ENCODE measurements at places on chromosomes 6 and 20. TPM values are rescaled to one million over a fixed set of nuclear protein-coding genes. Genes with fewer than 3 reads are reported as not detected.

MTFR2 gene
- total RNA-seq = 1.2 TPM

NHLRC1 gene
- 0.74 TPM for total RNA-seq

SNAP25 gene
- total RNA-seq = 5.6 TPM

ANKRD66 gene
- not detected for total RNA-seq

GRCh38 chr6:157194643-157195042 lies 128.7 kb downstream of the TMEM242 start:
- no peak for DNase-seq

DNA sequence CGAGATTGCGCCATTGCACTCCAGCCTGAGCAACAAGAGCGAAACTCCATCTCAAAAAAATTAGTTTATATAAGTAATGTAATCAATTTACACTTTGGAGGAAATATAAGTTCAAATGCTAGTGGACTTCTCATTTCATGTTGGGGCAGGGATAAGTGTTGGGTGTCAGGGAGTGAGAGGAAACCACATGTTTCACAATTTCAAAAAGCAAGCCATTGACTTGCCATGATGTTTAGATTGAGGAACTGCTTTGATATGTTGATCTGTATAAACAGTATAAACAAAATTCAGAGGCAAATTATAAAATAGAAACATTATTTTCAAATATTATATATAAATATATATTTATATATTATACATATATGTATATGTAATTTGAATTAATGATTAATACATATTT lies 42.7 kb downstream of the FILIP1 start:
- DNase-seq = no peak

- DNase-seq = no peak
Measured at GRCh38 chr6:38789256-38789655, 74.1 kb downstream of the DNAH8 start.

DNA sequence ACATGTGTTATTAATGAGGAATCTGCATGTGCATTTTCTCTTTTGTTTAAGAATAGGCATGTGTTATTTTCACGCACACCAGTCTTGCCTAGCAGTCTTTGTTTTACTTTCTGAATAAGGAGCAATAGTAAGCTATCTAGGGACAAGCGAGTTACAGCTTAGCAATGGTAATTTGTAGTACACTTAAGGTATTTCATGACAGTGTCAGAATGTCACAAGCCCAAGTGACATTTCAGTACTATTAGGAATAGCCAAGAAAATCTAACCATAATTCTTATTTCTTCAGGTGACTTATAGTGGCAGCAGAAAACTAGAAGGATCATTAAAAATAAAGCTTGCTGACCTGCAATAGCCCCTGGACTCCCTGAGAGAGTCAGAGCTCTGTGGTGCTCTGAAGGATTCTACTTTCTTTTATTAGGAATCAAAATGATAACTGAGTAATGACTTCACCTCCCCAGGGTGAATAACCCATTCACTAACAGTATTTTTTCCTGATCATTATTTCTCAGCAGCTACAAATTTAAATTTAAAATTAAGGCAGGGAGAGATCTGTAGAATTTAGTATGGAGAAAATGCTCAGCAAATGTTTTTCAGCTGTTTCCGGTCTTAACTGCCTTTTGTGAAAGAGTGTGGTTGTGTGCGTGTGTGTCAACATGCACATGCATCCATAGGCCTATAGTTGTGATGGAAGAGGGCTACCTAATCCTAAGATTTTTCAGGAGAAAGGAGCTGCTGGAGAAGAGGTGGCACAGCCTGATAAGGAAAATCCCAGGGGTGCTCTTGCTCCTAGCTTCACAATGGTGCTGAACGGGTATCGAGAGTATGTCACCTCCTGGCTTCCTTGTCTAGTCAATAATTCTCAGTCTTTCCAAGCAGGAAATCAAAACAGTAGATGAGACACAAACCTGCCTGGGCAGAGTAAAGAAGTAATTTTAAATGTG lies 90.0 kb upstream of the BEND3 start:
- DNase-seq = no peak

GRCh38 chr6:37493661-37493995 lies 6.1 kb downstream of the CCDC167 start:
- no peak for DNase-seq

DNA sequence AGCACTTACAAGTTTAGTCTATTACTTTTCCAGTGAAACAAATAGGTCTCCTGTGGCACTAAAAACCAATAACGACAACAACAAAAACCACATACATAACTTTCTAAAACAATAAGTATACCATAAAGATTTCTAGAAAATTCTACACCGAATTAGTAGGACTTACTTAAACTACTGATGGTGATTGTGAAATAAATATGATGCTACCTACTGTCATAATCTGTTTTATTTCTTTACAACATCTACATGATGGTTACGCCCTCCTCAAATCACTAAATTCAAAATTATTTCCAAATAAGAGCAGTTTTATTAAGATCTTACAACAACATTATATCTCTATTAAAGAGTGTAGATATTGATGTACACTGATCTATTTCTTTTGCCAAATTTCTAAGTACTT lies 147.0 kb downstream of the DST start:
- DNase-seq = no peak

DNA sequence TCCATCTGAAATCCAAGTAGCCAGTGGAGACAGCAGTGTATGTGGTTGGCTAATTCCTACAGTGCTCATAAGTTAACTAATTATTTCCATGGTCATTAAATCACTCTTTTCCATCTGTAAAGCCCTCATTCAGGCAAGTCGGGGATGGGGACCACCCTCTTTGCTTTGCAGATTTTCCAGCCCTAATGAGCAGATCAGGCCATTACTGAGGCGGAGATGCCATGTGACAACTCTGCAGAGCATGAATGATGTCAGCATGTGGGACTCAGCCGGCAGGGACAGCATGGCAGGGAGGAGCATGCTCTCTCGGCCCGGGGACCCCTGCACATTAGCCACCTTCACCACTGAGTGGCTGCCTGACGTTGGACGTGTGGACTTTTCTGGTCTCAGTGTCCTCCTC lies 623.3 kb upstream of the CDH4 start:
- no peak for DNase-seq

DNA sequence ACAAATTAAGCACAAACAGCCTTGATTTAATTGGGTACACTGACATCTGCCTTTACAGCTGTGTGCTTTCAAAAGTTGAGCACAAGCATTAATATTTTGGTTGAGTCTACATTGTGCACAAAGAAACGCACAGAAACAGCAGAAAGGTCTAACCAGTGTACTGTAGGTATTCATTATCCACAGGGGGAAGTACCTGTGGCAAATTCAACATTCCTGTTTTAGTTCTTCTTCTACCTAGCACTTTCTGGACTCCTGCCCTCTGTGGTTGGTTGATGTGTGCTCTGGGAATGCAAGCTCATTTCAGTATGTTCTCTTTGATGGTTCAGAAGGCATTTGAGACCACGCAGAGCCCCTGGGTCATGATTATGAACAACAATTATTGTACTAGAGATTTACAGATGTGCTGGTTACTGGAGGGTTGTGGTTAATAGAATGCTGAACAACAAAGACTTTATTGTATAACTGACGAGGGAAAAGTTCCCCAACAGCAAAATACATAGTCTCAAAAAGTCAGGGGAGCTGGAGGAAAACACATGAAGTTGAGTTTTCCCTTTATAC lies 26.6 kb upstream of the DAAM2 start:
- no peak for DNase-seq

GRCh38 chr6:163814494-163815364 lies 400.2 kb downstream of the QKI start:
- no peak for DNase-seq

DNA sequence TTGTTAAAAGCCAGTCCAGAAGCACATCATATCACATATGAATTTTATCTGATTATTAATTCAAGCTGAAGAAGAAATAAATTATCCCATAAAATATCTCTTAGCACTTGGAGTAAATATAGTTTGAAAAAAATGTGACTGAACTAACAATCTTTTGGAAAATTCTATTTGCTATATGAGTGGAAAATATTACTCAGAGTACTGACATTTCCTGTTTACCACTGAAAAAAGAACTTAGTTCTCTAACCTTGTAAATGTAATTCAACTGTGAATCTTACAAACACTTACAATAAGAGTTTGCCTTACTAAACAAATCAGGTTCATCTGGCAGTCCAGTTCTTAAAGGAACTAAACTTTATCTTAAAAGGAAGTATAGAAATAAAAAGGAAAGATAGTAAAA lies 44.2 kb downstream of the MOXD1 start:
- DNase-seq = no peak

- no peak for DNase-seq
Measured at GRCh38 chr6:73369563-73369962, at the start of gene OOEP. OOEP (minus strand) TSS chr6:73369897; CDS start chr6:73369792, 105 bp downstream.

DNA sequence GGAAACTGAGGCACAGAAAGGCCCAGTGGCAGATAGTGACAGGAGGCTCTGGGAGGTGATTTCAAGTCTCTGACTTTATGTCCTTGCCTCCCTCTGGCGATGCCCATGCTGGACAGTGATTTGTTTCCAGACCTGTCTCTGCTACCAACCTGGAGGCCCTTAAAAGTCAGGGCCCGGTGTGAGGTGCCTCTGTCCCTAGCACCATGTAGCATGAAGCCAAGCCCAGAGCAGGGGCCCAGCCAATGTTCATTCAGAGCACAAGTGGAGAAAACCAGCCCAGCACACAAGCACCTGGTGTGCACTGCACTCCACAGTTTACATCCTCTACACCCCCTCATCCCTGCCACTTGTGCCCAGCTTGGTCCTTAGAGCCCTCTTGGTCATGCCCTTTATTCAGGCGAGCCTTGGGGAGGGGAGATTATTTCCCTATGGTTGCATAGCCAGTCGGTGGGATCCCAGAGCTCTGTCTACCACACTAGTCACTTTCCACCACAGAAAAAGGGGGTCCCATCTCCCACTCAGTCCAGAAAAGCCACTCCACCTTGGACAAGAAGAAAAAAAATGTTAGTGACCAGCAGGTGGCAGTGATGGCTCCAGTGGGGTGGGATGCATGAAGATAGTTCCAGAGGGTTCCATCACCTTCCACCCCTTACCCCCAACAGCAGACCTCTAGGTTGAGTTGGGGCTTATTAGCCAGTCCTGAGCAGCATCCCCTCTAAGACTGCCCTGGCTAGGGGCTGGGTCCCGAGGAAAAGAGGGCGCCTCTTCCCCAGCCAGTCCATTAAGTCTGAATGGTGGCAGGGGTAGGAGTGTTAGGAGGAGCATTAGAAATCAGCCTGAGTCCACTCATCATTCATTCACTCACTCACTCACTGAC lies 30.9 kb downstream of the KIAA1755 start:
- no peak for DNase-seq

DNA sequence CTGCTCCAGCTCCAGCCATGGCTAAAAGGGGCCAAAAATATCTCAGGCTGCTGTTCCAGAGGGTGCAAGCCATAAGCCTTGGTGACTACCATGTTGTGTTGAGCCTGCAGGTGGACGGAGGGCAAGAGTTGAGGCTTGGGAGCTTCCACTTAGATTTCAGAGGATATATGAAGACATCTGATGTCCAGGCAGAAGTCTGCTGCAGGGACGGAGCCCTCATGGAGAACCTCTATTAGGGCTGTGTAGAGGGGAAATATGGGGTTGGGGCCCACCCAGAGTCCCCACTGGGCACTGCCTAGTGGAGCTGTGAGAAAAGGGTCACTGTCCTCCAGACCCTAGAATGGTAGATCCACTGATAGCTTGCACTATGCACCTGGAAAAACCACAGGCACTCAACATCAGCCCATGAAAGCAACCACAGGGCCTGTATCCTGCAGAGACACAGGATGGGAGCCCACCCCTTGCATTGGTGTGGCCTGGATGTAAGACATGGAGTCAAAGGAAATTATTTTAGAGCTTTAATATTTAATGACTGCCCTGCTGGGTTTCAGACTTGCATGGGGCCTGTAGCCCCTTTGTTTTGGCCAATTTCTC lies 70.5 kb downstream of the NINL start:
- DNase-seq = no peak

DNA sequence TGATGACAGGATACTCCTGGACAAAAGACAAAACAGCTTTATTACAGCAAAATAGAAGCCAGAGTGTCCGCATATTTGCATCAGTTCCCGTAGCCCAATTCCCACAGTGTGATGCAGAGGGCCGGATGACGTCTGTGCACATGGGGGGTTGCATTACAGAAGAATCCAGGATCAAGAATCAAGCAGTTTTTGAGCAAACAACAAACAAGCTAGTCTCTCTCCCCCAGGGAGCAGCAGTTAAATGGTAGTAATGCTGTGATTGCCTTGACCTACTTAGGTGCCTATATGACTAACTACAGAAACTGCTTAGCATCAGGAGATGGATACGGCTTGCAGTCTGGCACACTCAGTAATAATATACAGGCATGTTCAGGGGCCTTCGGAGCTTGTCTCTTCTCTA lies 3.2 kb upstream of the SDHAF4 start:
- DNase-seq = no peak

GRCh38 chr6:166559211-166559610 lies 27.3 kb downstream of the RAMACL start:
- no peak for DNase-seq
